ENCODE measurements at places on chromosomes 3 and 15.
A peak's percentile ranks its signal among the peaks of the same experiment; 100 is the strongest.

DNA sequence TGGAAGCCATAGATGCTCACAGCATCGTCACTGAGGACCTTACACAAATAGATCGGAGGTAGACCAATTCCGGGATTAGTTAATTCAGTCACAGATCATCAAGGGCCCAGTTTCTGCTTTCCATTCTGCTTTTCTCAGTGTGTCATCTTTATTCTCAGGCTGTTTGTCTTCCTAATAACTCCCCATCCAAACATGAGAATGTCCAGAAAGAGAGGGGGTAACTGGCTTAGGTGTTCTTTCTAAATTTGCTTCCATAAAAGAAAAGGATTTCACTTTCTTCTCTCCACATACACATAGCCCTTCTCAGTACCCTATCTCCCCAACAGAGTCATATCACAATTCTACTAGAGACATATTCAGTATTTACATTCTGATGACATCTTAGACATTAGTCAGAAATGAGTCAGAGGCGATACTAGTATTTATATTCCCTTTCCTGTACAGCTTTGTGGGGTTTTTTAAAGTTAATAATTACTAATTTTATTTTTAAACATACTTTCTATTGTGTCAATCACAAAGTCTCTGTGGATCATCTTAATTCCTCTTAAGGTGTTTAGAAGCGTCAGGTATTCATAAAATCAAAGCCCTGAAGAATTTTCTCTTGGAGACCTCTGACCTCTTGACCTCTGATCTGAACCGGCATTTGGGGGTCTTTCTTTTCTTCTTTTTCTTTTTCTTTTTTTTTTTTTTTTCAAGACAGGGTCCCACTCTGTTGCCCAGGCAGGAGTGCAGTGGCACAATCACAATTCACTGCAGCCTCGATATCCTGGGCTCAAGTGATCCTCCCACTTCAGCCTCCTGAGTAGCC is 24.3 kb upstream of the IL12A start:
- peak; percentile 42 for DNase-seq

- DNase-seq: no peak
Observed at GRCh38 chr3:9422712-9423424, 25.5 kb downstream of the SETD5 start.

- DNase-seq: peak; percentile 72
Observed at GRCh38 chr3:13011573-13012220, 61.5 kb downstream of the IQSEC1 start.

- no peak for DNase-seq
Observed at GRCh38 chr3:38835939-38836338, 19.9 kb upstream of the SCN10A start.

GRCh38 chr15:69497076-69497475 is 44.5 kb downstream of the RPLP1 start:
- no peak for DNase-seq

- no peak for DNase-seq
Observed at GRCh38 chr15:50162969-50163718, 18.9 kb upstream of the SLC27A2 start.

DNA sequence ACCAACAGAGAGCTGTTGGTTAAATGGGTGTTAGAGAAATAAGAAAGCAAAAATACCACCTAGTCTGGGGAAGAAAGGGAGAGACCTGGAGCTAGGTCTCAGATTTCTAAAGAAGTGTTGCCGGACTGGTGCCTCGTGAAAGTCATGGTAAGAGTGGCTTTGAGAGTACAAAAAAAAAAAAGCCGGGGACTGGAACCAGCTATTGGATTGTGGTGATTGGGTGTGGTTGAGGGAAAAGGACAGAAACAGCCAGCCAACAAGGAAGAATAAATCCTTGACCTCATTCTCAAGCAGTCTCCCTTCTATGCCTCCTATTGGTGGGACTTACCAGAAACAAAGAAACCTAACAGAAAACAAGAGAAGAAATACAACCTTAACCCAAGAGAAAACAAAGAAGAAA is 346.4 kb upstream of the KCNMB2 start:
- DNase-seq: no peak

DNA sequence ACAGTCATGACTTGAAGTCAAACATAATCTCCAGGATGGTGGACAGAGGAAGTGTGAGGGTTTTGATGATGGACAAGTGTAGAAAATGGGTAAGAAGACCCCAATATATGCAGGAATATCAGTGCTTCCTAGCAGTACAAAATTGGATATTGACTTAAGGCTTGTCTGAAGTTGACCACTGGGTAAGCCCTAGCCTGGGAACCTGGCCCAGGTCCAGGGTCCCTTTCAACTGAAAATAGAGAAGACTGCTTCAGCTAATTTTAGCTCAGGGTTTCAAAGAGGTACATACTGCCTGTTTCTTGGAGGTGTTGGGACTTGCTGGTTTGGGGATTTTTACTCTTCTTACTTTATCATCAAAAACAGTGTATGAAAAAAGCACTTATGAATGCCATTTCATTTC is 4.7 kb downstream of the NR1D2 start:
- DNase-seq: no peak

DNA sequence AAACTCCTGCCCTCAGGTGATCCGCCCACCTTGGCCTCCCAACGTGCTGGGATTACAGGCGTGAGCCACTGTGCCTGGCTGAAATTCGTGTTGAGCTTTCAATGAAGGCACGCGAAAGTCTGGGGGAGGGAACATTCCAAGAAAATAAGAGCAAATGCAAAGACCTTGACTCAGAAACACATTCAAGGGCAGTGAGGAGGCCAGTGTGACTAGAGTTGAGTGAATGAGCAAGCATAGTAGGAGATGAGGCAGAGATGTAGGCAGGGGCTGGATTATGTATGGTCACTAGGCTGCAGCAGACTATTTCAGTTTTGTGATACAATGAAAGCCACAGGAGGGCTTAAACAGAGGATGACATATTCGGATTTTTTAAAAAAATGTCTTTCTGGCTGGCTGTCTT is 67.0 kb downstream of the SCN11A start:
- no peak for DNase-seq

Measured in GM19239 (cell line).